CD4-positive, CD25-positive, alpha-beta regulatory T cell (primary cell): ENCODE measurements at places on chromosomes 4 and X. TPM values are rescaled to one million over a fixed set of nuclear protein-coding genes. Genes with fewer than 3 reads are reported as not detected.

Gene DUX4
- not detected for total RNA-seq

Gene MAGEA2
- total RNA-seq: not detected

Gene SLC49A3
- total RNA-seq: 2.6 TPM

Gene MCTS1
- total RNA-seq: 18.1 TPM

Gene CLOCK
- total RNA-seq: 16.6 TPM

Gene PAGE2B
- not detected for total RNA-seq

DNA sequence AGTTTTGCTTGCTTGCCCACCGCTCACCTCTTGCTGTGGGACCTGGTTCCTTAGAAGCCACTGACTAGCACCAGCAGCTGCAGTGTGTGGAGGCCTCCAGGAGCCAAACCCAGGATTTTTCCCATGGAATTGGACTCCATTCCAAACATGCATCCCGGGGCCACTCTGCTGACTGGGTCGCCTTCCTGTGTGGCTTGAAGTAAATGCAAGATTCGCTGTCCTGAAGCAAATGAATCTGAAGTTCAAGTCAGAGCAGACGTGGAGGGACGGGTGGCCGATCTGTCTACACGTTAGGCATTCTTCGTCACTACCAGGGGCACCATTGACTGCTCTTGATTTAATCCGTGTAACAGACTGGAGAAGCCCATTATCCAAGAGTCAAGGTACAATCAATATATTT is 109.0 kb downstream of the SHOX start:
- DNase-seq: no peak

DNA sequence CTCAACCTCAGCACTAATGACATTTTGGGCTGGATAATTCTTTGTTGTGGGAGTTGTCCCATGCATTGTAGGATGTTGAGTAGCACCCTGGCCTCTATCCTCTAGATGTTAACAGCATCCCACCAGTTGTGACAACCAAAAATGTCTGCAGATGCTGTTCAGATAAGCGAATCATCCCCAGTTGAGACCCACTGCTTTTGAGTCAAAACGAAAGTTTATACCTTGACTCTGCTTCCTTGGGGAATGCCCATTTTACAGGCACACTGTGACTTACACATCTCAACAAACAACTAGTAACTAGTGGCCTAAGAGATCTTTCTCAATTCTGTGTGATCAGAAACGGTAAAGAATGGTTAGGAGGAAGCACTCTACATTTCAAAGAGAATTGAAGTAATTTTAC is 37.0 kb downstream of the SEPSECS start:
- no peak for DNase-seq

GRCh38 chr4:162841753-162842152 is 324.9 kb downstream of the NAF1 start:
- no peak for DNase-seq

GRCh38 chr4:164512124-164512523 is 241.8 kb upstream of the SMIM31 start:
- DNase-seq: no peak

- no peak for DNase-seq
Observed at GRCh38 chr4:102533904-102534303, 32.7 kb downstream of the NFKB1 start.

- DNase-seq: no peak
Observed at GRCh38 chrX:24151513-24151912, 2.0 kb downstream of the ZFX start.
